AG20443 (cell line): ENCODE measurements at places on chromosomes 3 and 15.

DNA sequence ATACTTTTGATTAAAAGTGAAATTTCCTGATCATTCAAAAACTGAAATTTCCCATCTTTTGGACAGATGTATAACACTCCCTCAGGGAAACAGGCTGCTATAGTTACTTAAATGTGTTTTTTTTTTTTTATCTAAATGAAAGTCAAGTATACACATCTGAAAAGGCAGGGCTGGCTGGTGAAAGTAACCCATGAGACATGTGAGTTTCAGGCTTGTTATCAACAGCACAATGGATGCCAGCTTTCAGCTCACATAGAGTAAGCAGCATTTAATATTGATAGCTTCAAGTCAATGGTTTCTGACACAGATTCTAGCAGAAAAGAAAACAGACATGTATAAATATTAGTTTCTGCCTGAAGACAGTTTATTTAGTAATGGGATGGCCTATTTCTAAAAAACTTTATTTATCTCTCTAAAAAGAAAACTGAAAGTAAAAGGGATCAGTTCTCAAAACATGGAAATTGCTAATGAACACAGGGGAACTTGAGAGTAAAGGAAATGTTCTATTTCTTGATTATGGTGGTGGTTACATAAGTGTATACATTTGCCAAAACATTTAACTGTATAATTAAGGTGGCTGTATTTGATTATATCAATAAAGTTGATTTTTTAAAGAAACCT is 89.7 kb upstream of the CMC1 start:
- DNase-seq: no peak

DNA sequence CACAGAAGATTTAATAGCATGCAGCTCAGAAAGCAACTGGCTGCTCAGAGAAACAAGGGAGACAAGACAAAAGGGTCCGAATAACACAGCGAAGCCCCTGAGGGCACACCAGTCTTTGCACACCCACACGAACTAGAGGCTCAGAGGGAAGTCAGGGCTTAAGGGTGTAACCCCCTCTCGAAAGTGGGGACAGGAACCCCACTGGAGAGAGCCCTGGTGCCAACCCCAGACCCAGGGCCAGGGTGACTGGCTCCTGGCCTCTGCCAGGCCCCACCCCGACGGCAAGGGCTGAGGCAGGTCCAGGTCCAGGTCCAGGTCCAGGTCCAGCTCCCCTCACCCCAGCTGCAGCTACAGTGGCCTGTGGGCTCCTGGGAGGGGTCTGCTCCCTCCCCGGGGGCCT is 10.5 kb upstream of the PRR23E start:
- no peak for DNase-seq

DNA sequence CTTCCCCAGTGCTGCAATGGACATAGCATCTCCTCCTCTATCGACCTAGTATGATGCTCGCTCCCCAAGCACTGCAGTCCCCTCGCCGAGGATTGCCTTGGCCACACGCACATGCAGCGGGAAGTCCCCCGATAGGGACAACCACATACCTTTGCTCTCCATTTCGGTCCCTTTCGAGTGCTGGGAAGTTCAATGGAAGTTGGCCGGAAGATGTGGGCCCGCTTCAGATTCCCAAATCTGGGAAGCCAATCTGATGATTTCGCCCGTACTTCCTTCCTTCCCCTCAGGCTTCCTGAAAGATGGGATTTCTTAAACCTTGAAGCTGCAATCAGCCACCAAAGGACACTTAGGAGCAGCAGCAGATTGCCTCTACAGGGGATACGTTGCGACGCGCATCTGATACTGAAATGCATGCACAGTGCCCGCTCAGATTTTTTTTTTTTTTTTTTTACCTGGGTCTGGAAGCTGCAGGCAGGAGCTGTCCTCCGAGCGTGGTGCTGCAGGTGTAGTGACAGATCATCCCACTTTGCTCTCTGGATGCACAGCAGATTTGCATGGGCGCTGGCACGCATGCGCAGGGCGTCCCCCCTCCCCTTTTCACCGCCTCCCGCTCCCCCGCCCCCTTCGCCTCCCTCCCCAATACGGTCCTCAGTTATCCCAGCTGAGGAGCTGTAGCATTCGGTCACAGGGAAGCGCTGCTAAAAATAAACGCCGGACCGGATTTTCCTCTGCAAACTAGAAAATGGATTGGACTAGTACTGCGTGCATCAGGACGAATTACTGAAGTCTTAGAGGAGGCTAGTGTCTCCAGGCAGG is at the start of gene FGF12:
Gene FGF12, minus strand, starts transcription at position 510 of the 816 bp plus-strand sequence.
- DNase-seq: peak; percentile 57

- DNase-seq: no peak
Observed at GRCh38 chr15:96334017-96334704, 3.7 kb downstream of the NR2F2 start.

DNA sequence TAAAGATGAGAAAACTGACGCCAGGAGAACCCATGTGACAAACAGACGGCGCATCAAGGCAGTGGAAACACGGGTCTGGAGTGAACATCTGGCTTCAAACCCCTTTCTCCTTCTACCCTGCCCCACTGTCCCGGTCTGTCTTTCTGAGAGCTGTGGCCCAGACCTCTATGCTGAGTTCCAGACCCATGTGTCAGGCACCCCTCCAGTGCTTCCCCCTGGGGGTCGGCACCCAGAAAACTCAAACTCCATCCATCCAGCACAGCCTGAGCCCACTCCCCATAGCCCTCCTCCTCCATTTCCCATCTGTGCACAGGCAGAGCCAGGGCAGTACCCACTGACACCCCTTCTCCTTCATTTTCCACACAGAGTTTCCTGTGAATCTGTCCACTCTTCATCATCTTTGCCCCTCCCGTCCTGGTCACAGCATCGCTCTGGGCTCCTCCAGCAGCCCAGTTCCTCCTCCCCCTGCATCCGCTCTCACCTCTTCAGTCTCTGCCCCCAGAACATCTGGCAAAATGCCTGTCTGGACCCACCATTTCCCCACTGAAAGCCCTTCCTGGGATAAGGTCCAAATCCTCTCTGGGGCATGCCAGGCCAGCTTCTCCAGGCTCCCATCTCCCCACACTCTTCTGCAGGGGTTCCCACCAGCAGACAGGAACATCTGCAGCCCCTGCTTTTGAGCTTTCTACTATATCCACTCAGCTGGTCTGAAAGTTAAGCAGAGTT is 2.9 kb downstream of the FAM240A start:
- no peak for DNase-seq

DNA sequence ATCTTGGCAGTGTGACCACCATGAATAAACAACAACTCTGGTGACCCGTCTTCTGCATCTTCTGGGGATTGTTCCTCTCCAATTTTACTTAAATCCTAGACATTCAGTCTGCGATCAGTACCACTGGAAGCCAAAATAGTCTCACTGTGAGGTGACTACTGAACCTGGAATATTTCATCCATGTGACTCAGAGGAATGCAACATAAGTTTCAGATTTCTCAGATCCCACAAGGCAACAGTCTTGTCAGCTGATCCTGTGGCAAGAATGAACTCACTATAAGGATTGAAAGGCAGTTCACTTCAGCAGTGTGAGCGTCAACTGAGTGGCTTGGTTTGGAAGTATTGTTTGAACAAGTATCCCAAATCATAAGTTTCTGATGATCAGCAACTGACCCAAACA is 13.2 kb downstream of the NSUN3 start:
- no peak for DNase-seq

GRCh38 chr15:90340345-90340744 is 11.7 kb upstream of the ZNF774 start:
- no peak for DNase-seq

DNA sequence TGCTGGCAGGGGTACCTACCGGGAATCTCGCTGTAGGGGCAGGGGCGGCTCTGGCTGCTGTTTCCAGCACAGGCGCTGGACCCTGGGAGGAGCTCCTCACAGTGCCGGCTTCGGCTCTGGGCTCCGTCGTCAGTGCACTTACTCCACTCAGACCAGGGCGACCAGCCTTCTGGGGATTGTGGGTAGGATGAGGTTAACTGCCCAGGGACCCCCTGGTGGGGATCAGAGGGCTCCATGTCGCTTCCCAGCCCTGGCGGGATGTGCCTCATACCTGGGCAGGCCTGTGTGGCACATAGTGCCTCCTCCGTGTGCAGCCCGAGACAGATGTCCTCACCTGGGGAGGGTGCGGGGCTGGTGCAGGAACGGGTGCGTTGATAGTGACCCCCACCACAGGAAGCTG is 115.7 kb downstream of the SEMA5B start:
- DNase-seq: no peak

DNA sequence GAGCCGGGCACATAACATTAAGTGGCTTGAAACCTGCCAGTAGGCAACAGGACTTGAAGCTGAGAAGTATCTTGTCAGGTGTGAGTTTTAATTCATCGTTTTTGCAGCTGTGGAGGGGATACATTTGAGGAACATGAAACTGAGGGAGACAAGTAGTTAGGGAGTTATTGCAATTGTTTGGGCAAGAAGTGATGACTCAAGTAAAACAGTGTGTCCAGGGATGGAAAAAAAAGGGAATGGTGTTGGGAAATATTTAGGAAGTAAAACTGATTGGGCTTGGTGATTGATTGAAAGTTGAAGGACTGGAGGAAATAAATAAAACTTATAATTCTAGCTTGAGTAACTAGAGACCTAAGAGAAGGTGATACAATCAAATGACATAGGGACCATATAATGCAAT is 85.5 kb downstream of the NCEH1 start:
- no peak for DNase-seq
